GM23248 (cell line): ENCODE measurements at places on chromosomes 2 and 18. TPM values are rescaled to one million over a fixed set of nuclear protein-coding genes. Genes with fewer than 3 reads are reported as not detected.

DNA sequence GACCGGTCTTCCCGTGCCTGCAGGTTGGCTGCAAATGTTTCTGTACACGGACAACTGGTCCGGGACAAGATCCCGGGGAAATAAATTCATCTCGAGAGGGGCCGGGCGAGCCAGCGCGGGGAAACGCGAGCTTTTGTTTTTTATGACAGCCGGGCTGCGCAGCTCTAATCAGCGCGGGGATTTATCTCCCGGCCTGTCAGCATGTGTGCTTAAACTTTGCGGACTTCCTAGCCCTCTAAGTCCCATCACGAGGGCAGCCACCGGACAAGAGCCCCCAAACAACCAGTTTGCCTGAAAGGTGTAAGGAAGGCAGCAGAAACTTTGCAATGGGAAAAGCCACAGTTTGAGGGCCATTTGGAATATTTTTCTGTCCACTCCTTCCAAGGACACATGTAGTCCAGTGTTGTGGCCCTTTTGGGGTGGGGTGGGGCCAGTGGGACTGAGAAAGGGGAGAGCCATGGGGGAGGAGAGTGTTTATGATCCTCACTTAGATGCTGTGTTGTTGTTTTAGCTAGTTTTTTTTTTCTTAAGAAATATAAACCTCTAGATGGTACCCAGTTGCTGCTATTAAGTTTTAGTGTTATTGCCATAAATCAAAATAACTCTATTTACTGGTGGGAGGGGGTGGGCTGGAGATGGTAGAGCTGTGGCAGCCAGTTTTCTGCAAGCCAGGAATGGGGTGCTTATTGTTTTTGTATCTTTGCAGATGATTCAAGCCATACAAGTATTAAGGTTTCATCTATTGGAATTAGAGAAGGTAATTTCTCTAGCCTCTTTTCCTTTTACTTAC lies 6.0 kb downstream of the MEIS1 start:
- DNase-seq = peak; percentile 75

GRCh38 chr2:23096906-23097602 lies 287.9 kb upstream of the KLHL29 start:
- no peak for DNase-seq

- peak; percentile 4 for DNase-seq
Observed at GRCh38 chr2:128028668-128029054, 802 bp upstream of the SAP130 start.

GRCh38 chr2:12107939-12108338 lies 361.5 kb downstream of the LPIN1 start:
- no peak for DNase-seq

- peak; percentile 53 for DNase-seq
Observed at GRCh38 chr2:173427887-173428668, 73.4 kb downstream of the CDCA7 start.

GRCh38 chr2:238978497-238978896 lies 130.6 kb downstream of the TWIST2 start:
- DNase-seq = no peak

- DNase-seq = no peak
Observed at GRCh38 chr18:10860382-10860781, 289.0 kb downstream of the PIEZO2 start.

- no peak for DNase-seq
Observed at GRCh38 chr18:42176599-42176998, 221.6 kb downstream of the PIK3C3 start.

Gene NEDD4L
- 6.1 and 7.1 TPM in 2 replicates for total RNA-seq

- no peak for DNase-seq
Observed at GRCh38 chr2:154368153-154368552, 330.3 kb upstream of the KCNJ3 start.

DNA sequence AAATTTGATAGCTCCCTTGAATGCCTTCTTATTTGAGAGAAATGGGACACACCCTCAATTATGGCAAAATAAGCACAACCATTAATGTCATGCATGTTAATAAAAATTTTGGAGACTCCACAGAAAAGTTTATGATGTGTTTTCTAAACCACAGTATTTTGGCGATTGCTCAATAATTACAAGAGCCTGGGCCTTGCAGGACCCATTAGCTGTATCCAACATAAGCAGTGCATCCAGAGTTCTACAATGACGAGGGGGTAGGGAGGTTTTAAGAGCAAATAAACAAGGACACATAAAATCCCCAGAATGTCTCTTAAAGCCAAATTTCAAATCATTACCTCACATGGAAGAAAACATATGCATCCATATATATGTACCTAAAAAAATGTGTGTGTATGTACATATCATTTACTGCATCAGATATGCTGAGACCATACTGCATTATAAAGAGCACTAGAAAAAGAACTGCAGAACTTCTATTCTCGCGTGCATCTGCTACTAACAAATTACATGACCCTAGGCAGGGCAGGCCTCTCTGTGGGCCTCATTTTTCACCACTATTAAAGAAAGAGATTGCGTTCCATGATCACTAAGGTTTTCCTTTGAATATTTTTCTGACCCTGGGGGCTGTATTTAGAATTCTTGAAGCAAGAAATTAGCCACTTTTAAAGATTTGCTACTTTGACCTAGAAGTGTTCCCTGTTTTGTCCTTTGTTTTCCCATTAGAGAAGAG lies 38.0 kb downstream of the CMPK2 start:
- peak; percentile 13 for DNase-seq

- no peak for DNase-seq
Observed at GRCh38 chr18:33116376-33116775, 324.1 kb downstream of the CCDC178 start.

DNA sequence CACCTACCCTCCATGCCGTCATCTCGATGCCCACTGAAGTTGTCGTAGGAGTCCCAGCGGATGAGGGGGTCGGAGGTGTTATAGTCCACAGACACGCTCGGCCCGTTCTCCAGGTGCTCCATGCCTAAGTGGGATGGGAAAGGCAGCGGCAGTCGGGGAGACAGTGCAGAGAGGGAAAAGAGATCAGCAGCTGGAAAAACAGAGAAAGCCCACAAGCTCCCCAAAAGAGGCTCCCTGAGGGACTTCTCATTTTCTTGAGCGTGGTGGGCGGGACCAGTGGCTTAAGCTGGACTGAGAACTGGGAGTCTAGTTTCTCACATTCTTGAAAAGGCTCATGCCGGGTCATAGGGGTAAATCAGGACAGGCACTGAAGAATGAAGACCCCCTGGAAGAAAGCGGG lies 121.9 kb downstream of the TNS1 start:
- no peak for DNase-seq

- no peak for DNase-seq
Observed at GRCh38 chr2:129565551-129566109, 413.8 kb upstream of the RAB6C start.

GRCh38 chr2:195670191-195670590 lies 13.2 kb downstream of the SLC39A10 start:
- no peak for DNase-seq

GRCh38 chr2:138476186-138476585 lies 25.4 kb upstream of the SPOPL start:
- no peak for DNase-seq

DNA sequence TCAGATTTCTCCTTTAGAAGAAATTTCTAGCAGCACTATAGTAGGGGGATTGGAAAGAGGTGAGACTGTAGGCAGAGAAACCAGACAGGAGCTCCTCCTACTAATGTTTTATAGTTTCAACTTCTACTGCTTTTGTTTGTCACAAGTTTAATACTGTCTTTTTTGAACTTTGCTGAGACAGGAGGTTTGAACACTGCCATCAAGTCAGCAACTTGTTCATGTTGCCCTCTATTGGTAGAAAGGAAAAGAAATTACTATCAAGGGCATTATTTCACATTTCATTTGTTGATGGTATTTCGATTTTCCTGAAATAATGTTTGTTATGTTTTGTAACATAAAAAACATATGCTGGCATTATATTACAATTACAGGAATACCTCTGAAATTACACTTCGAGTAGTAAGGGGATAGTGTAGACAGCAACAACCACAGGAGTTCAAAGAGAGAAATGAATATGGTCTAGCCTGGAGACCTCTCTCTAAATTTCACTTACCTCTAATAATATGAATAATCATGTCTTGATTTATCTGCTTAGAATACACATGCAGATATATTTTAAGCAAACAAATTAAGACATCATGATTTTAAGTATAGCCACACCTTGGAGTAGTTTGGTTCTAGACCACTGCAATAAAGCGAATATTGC lies 12.4 kb upstream of the CCDC88A start:
- DNase-seq = peak; percentile 70

Gene FOXI3
- total RNA-seq = not detected in 2 replicates
